Activated CD4-positive, alpha-beta T cell treated with anti-CD3 and anti-CD28 coated beads, Interleukin-2, amount 50 U/mL, for 4 hours (primary cell): ENCODE measurements at places on chromosomes 3 and 15.

DNA sequence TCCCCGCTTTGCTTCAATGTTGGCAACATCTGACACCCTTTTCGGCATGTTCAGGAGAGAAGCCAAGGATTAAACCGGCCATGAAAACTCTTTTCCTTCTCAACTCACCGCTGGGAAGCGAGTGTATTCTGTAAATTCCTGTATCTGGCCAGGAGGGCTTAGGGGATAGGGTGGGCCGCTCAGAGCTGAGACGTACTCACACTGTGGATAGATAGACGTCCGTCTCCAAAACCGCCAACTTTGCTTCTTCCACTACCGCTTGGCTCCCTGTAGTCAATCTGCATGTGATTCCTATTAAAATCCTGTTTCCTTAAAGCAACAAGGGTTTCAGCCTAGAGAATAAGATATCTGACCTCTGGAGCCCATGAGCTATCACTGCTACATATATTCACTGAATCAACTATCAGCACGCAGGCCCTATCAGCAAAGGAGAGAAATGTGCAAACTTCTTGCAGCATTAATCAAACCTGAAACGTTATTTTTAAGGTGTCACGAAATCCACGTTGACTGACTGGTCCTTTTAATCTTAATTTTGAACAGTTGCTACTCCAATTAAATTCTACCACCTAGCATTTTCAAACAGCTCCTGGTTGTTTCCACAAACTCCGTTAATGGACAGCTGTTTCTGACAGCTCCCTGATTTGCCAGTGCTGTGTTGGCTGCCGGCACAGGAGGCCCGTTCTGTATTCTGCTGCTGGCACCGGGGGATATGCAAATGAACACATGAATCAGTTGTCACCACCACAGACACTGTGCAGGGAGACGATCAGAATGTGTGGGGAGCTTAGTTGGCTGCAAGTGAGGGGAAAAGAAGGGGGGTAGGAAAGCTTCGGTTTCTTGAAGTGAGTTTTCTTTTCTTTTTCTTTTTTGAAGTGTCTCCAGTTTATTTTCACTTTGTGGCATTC, 438.9 kb upstream of the ARRDC4 start:
- no peak for DNase-seq

DNA sequence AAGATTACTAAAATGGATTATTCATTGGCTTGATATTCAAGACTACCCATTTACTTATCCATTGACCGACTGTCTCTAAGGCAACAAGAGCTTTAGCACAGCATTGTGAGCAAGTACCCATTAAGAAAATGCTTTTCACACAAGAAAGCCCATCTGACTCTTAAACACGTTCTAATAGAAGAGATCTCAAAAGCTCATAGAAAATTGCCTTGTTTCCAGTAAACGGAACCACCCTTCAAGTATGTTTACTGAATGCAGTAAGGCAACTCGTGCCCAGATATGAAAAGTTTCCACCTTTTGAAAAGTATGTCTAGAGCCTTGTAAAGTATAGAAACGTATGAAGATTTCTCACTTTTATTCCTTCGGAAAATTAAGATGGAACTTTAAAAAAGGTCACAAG, 655.3 kb upstream of the ALCAM start:
- no peak for DNase-seq

- no peak for DNase-seq
These were observed 46.8 kb downstream of the CHL1 start for GRCh38 chr3:243356-243725.

GRCh38 chr3:109392293-109392692, 54.9 kb upstream of the DPPA4 start:
- DNase-seq = no peak

DNA sequence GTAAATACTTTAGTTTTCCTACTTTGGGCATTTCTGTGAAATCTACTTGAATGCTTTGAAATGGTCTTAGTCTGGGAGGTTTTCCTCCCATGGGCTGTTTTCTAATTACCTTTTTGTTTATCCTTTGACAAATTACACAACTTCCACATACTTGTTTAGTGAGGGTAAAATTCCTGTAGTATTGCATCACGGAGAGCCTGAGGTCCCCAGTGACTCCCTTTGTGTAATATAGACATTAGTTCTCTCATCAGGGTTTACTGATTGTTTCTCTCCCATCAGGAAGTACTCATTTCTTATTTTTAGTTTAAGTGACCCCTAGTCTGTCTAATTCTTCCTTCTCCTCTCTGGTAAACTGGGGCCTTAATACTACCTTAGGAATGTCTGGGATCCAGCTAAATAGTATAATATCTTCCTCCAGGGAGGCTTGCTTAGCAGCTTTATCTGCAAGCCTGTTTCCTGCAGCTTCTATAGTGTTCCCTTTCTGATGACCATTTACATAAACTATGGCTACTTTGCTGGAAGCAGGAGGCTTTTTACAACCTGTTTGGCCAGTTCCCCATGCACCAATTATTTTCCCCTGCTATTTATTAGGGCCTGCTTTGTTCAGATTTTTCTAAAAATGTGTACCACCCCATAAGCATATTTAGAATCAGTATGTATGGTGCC, 87.2 kb upstream of the XCR1 start:
- no peak for DNase-seq

DNA sequence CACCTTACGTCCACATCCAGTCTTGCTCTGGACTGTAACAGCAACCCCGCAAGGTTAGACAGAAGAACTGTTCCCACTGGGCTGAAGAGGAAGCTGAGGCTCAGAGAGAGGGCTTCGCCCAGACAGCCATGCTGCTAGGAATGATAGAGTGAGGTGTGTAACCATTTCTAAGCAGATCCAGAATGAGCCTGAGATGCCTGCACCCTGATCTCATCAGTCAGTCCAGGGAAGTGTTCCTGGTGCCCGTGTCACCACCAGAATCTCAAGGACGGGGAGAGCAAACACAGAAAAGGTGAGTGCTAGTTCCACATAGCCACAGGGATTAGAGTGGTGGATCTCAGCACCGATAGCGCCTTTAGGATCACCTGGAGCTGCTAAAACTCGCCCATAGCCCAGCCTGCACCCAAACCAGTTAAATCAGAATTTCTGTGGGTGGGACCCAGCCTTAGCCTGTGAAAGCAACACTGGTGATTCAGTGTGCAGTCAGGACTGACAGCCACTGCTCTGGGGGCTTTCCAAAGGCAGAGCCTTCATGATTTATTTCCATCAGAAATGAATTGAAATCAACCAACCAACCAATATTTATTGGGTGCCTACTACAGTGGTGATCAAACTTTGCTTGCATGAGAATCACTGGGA, 12.3 kb downstream of the ISLR start:
- DNase-seq = no peak

- no peak for DNase-seq
These were observed 198.8 kb upstream of the C2CD4B start for GRCh38 chr15:62363913-62364312.

DNA sequence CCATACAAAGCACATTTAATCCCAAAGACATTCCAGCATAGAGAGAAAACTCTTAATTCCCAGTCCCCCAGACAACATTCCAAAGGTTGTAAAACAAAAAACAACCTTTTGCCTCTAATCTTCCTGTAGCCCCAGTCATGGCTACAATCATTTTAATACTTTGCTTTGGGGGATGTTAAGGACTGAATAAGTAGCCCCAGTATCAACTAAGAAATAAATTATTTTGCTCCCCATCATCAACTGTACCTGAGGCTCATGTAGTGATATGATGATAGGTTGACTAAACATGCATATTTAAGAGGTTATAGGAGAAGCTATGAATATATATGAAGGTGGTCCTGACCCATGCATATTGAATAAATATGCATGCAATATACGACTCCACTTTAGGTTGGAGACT, 40.6 kb downstream of the PRR20G start:
- DNase-seq = no peak
